ENCODE measurements at places on chromosomes 6 and 20.

DNA sequence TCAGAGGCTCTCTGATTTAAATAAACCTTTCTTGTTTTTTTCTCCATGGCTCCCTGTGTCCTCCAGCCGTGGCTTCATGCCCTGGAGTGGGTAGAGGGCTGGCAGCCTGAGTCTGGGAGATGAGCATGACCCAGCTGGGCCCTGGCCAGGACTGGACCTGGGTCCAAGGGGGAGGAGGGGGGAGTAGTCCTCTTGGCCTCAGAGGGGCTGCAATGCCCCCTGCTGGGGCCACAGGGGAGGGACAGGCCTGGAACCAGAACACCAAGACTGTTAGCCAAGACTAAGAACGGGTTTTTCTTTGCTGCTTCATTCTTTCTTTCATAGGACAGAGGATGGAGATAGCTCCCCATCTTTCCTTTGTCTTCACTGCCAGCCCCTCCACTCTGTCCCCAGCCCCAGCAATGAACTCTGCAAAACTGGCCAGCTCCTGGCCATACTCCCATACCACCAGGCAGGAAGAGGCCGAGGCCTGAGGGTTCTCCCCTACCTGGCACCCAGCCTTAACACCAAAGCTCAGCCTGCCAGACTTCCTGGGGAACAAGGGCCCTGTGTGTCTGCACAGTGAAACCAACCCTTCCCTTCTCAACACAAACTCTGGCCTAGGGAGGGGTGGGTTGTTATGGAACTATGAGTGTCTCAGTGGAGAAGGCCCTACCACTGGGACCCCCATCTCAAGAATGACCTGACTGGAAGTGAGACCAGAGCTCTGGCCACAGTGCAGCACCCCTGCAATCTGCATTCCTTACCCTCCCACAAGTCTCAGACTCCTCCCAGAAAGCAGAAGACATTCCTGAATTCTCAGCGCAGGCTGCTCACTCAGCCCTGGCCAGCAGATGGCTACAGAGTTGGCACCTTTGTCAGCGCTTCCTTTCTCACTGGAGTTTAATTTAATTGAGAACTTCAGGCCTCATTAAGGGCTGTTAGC lies 11.0 kb downstream of the SLC29A1 start:
- no peak for DNase-seq

DNA sequence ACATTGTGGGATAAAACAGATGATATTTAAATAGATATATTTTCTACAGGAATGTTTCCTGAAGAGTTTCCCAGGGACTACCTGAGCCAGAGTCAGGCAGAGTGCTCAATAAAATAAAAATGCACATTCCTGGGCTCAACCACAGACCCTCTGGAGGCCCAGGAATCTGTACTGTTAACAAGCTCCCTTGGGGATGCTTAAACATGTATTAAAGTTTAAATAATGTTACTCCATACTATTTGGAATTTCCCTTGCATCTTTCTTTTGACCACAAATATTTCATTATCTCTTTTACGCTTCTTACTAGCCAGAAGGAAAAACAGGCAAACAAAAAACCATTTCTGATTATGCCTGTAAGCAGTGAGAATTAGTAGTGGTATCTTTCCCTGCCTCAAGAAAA lies 42.3 kb downstream of the GPR63 start:
- no peak for DNase-seq

GRCh38 chr6:80640176-80640575 lies 533.7 kb downstream of the BCKDHB start:
- no peak for DNase-seq

- DNase-seq, result no peak
These were observed 21.3 kb upstream of the BEND6 start for GRCh38 chr6:56933650-56934049.

DNA sequence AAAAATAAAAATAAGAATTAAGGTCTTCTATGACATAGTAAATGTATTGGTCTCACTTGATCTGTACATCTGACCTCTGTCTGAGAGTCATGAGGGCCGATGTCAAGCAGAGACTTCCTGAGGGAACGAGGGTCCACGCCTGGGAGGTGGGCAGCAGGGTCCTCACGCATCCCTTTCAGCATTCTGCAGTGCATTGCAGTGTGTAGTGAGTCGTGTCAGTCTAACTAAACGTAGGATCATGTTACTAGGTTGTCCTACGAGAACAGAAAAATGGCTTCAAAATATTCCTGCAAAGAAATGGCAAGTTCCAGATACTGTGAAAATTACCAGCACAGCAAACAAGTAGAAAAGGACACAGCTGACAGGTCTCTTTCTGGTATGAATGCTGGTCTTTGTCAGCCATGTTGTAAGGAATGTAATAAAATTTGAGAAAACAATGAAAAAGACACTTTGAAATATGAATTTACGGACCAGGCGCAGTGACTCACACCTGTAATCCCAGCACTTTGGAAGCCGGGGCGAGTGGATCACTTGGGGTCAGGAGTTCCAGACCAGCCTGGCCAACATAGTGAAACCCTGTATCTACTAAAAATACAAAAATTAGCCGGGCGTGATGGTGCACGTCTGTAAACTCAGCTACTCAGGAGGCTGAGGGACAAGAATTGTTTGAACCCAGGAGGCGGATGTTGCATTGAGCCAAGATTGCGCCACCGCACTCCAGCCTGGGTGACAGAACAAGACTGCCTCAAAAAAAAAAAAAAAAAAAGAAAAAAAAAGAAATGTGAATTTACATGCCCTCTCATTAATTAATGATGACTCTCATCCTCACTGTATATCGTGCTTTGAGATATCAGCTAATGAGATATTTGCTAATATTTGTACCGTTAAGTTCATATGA lies 2.4 kb upstream of the AHCY start:
- no peak for DNase-seq

GRCh38 chr20:17043323-17043722 lies 183.5 kb upstream of the PCSK2 start:
- DNase-seq, result no peak

DNA sequence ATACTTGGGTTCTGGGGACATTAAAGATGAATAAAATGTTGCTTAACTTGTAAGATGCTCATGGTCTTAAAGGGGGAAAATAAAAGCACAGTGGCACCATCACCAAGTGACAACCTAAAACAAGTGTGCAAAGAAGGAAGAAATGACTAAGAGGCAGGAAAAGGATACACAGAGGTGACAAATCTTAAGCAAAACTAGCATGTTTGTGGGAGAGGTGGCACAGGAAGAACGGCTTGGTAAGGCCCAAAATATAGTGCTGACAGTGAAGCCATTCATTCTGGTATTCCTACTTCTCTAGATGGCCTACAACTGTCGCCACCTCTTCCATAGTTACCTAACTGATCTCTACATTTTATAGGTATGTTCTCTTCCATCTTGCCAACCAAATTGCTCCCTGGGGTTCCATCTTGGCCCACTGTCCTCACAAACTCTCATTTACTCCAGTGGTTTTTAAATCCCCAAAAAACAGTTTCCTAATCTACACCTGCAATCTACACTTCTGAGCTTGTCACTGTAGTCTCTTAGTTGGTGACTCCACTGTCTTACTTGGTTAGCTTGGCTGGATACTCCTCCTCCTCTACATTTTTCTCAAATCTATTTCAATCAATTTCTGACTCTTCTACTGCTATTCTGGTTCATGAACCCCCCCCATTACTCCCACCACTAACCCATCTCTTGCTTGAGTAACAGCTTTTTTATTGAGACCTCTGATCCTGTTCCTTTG lies 33.5 kb downstream of the FAM8A1 start:
- DNase-seq, result no peak
